ENCODE measurements at places on chromosomes 1 and 21. TPM values are rescaled to one million over a fixed set of nuclear protein-coding genes. Genes with fewer than 3 reads are reported as not detected.
A peak's percentile ranks its signal among the peaks of the same experiment; 100 is the strongest.

ATP1B1 gene
- total RNA-seq: 7.1 TPM

MYCL gene
- total RNA-seq: 1.2 TPM

SHE gene
- total RNA-seq: 44.1 TPM

CACHD1 gene
- total RNA-seq: 7.7 TPM

HES3 gene
- not detected for total RNA-seq

CD1B gene
- not detected for total RNA-seq

IQCC gene
- 1.4 TPM for total RNA-seq

GRCh38 chr1:49166031-49166430 lies 389.3 kb upstream of the BEND5 start:
- H3K27ac ChIP-seq: no peak overlapping the region
- no peak for DNase-seq
- no peaks in the 10 kb centered on the region for H3K27me3 ChIP-seq
- no peak overlapping the region for H3K4me3 ChIP-seq
- H3K4me1 ChIP-seq: no peaks in the 10 kb centered on the region
- H3K36me3 ChIP-seq: no peaks in the 10 kb centered on the region

GRCh38 chr1:66346057-66346795 lies 187.7 kb upstream of the SGIP1 start:
- DNase-seq: no peak
- H3K27ac ChIP-seq: no peak overlapping the region
- H3K36me3 ChIP-seq: no peaks in the 10 kb centered on the region
- H3K4me1 ChIP-seq: peaks cover 1% of the 10 kb centered on the region

GRCh38 chr1:71053758-71054157 lies 6.1 kb upstream of the PTGER3 start:
- no peaks in the 10 kb centered on the region for H3K4me1 ChIP-seq
- no peaks in the 10 kb centered on the region for H3K27me3 ChIP-seq
- no peak overlapping the region for H3K4me3 ChIP-seq
- no peak overlapping the region for H3K27ac ChIP-seq

DNA sequence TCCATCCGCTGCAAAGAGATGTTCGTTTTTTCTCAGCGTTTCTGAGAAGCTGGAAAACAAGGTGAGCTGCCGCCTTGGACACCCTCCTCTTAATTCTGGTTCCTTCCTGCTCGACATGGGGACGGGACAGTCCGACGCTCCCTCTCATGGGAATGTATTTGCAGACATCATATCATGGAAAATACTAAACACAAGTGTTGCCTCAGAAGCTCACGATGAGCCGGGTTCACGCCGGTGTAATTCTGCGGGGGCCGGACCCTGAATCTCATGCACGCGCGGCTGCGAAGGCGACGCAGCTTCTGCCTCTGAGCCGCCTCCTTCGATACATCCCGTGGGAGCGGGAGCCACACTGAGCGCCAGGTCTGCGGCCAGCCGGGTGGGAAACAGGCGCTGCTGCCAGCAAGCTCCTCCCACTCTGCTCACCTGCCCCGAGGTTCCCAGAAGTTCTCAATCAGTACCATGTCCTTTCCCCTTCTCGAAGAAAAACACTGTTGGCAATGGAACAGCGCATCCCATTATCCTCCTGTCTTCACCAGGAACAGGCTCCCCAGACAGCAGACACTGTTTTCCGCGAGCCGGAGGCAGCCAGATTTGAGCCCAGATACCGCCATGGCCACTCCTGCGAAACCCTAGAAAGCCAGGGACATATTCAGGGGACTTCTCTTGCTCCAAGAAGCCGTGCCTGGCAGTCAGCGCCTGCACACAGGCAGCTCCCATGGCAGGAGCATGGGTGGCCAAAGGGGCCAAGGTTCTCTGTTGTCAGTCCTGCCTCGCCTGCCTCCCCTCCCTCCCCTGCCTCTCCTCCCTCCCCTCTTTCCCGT lies 98.0 kb downstream of the WDR4 start:
- no peaks in the 10 kb centered on the region for H3K4me1 ChIP-seq
- H3K27me3 ChIP-seq: no peaks in the 10 kb centered on the region
- no peak overlapping the region for H3K4me3 ChIP-seq
- DNase-seq: no peak
- H3K36me3 ChIP-seq: no peaks in the 10 kb centered on the region

GRCh38 chr1:33957854-33958253 lies 94.0 kb downstream of the HMGB4 start:
- DNase-seq: no peak
- no peak overlapping the region for H3K27ac ChIP-seq
- no peaks in the 10 kb centered on the region for H3K4me1 ChIP-seq

GRCh38 chr1:150472601-150473200 lies 14.5 kb upstream of the TARS2 start:
- H3K27me3 ChIP-seq: no peaks in the 10 kb centered on the region
- no peak overlapping the region for H3K4me3 ChIP-seq
- no peaks in the 10 kb centered on the region for H3K4me1 ChIP-seq

- no peaks in the 10 kb centered on the region for H3K36me3 ChIP-seq
- no peak overlapping the region for H3K27ac ChIP-seq
- DNase-seq: no peak
- H3K27me3 ChIP-seq: no peaks in the 10 kb centered on the region
- peaks cover 6% of the 10 kb centered on the region for H3K4me1 ChIP-seq
- no peak overlapping the region for H3K4me3 ChIP-seq
Measured at GRCh38 chr1:115303364-115303763, 34.7 kb downstream of the NGF start.

GRCh38 chr21:45983981-45984551 lies 2.5 kb downstream of the COL6A1 start:
- H3K27ac ChIP-seq: peak overlapping the region; percentile 37
- H3K36me3 ChIP-seq: peaks cover 9% of the 10 kb centered on the region
- H3K27me3 ChIP-seq: no peaks in the 10 kb centered on the region
- peak; percentile 81 for DNase-seq

DNA sequence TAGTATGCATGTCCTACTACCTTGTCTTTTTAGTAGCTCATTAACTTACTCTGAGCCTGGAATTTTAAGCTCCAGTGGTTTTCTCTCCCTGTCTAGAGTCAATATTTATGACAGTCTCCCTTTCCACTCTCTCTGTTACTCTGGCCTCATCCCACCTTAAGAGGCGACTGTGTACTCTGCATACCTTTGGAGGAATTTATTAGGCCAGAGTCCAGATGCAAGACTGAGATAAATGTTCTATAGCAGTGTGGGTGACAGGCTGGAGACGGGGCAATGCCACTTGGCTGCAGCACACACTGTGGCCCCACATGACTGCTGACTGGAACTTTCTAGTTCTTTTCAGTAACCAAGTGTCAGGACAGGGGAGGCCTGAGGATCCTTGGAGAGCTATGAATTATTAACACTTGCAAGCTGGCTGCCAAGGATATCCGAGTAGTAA lies 4.1 kb upstream of the PDZK1 start:
- no peak for DNase-seq
- H3K27ac ChIP-seq: no peak overlapping the region
- H3K27me3 ChIP-seq: no peaks in the 10 kb centered on the region
- no peaks in the 10 kb centered on the region for H3K36me3 ChIP-seq
- no peaks in the 10 kb centered on the region for H3K4me1 ChIP-seq
- no peak overlapping the region for H3K4me3 ChIP-seq

DNA sequence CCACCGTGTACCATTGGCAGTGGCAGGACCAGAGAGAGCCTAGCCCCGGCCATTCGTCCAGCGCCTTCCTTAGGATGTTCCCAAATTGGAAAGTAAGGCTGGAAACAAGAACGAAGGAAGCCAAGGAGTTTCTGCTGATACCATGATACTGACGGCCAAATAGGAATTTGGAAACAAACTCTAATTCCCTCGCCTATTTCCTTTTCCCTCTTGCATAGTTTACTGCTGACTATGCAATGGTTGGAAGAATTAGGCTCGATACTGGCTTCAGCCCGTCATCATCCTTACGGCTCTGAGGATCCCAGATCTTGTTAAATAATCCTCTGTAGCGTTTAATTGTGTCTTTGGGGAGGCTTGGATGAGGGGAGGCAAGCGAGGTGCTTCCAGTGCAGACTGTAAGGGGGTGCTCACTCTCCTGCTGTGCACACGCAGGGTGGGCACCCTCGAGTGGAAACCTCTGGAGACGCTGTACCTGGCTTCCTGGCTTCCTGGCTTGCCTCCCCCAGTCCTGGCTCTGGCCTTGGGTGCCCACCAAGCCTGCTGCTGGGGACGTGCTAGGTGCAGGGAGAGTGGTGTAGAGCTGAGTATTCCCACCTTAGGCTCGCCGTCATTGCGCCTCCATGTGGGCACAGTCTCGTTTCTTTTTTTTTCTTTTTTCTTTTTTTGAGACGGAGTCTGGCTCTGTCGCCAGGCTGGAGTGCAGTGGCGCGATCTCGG lies 27.4 kb upstream of the CAMTA1 start:
- no peak overlapping the region for H3K4me3 ChIP-seq
- DNase-seq: no peak
- no peaks in the 10 kb centered on the region for H3K36me3 ChIP-seq
- H3K4me1 ChIP-seq: no peaks in the 10 kb centered on the region
- no peaks in the 10 kb centered on the region for H3K27me3 ChIP-seq
- H3K27ac ChIP-seq: no peak overlapping the region

GRCh38 chr1:171286032-171286705 lies 27.8 kb upstream of the FMO4 start:
- no peaks in the 10 kb centered on the region for H3K27me3 ChIP-seq
- no peaks in the 10 kb centered on the region for H3K36me3 ChIP-seq
- H3K27ac ChIP-seq: no peak overlapping the region
- no peaks in the 10 kb centered on the region for H3K4me1 ChIP-seq
- no peak for DNase-seq
- no peak overlapping the region for H3K4me3 ChIP-seq

GRCh38 chr1:109677459-109677858 lies 9.6 kb downstream of the GSTM2 start:
- DNase-seq: no peak
- no peak overlapping the region for H3K27ac ChIP-seq
- H3K4me1 ChIP-seq: no peaks in the 10 kb centered on the region
- H3K27me3 ChIP-seq: no peaks in the 10 kb centered on the region
- no peak overlapping the region for H3K4me3 ChIP-seq
- peaks cover 1% of the 10 kb centered on the region for H3K36me3 ChIP-seq

GRCh38 chr1:190736971-190737590 lies 259.4 kb upstream of the BRINP3 start:
- H3K36me3 ChIP-seq: no peaks in the 10 kb centered on the region
- H3K27me3 ChIP-seq: no peaks in the 10 kb centered on the region
- H3K27ac ChIP-seq: no peak overlapping the region
